SIG-M5 (cell line): ENCODE measurements at places on chromosomes 1 and 21.
A peak's percentile ranks its signal among the peaks of the same experiment; 100 is the strongest.

DNA sequence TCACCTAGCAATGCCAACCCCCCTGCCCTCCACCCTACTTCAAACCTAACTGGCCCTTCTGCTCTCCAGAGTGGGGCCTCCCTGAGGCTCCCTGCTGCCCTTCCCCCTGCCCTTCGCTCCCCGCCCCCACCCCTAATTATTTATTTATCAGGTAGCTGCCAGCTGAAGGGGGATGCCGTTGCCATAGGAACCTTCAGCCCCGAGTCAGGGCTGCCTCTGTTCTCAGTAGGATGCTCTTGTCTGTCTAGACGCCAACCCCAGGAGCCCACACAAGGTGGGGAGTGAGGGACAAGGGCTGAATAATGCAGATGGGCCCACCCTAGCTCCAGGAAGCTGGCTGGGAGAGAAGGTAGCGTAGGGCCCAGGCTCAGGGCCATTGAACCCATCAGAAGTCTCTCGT, 41.1 kb downstream of the NKAIN1 start:
- no peak for DNase-seq

- no peak for DNase-seq
Observed at GRCh38 chr1:229950020-229950419, 117.0 kb upstream of the GALNT2 start.

DNA sequence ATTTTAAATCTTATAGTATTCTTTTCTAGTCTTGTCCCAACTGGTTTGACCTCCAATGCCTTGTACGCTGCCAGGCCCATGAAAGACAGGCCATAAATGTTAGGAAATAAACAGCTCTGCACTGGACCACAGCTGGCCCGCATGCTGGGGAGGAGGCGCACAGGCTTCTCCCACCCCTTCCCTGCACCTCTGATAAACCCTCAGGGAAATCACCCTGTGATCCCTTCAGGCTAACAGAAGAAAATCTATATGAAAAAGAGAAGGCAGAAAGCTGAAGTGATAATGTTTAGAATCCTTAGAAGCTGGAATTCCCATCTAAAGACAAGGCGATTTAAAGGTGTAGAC, 41.5 kb downstream of the COLGALT2 start:
- no peak for DNase-seq

DNA sequence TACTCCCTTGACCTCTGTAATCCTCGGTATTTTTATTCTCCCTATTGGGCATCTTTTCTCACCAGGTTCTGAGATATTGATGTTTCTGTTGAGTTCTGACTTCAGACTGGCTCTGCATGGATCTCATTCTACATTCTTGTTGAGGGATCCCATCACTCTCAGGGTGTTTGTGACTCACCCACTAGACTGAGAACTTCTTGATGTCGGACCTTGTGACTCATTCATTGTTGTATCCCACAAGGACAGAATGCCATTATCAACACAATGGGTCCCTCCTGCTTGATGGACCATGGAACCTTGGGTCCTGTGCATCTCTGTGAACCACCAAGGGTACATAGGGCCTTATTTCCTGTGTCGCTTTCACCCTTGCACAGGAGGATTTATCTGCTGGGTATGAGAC, 174.1 kb downstream of the PBX1 start:
- no peak for DNase-seq

DNA sequence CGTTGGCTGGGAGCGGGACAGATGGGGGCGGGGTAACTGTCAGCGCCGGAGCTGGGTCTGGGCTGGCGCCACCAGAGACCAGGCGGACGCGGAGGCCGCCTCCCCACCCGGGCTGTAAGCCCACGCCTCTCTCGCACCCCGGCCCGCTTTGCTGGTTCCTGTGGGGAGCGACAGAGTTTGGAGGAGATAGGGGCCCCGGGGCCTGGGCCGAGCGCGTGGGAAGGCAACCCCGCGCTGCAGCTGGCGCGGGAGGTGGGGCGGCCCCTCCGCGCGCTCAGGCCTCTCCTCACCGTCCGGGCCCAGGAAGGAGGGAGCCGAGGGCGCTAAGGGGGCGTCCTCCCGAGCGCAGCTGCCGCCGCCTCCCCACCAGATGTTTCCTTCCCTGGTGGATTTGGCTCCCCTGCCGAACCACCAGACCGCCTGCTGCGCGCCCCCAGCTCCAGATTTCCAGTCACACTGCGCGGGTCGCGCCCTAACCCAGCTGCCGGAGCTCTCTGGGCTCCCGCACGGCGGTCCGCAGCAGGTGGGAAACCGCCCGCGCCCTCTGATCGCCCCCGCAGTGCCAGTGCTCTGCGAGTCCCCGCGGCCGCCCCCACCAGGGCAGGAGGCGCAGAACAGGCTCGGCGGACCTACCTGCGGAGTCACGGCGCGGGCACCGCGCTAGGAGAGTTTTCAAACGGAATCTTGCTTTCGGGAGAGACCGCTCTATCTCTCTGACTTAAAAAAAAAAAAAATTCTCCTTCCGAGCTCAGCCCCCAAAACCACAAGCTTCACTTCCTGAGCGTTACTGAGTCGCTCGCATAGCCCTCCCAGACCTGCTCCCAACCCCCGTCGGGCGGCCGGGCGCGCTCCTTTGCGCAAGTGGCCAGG, 1.1 kb downstream of the GFI1 start:
- peak; percentile 51 for DNase-seq

DNA sequence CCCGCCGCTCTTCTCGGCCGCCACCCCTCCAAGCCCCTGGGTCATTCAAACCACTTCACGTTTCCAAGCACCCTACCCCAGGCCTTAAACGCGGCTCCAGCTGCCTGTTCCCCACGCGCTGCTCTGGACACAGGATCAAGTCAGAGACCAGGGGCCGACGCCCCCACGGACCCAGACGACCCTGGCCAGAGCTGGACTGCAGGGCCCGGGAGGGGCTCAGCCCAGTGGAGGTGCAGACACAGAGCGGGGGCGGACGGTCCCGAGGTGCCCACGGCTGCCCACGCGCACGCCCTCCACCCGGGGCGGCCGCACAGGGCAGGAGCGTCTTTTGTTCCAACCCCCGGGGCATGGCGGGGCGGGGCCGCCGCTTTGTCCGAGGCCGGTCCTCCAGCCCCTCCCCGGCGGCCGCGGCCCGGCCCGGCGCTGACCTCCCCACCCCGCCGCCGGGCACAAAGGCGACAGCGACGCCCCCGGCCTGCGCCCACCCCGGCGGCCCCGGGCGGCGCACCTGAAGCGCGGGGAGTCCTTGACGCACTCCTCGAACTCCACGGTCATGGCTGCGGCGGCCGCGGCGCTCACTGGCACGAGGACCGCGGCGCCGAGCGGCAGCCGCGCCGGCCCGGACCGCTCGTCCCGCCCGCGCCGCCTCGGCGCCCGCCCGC, 338 bp downstream of the ACAP3 start:
- DNase-seq, result no peak

DNA sequence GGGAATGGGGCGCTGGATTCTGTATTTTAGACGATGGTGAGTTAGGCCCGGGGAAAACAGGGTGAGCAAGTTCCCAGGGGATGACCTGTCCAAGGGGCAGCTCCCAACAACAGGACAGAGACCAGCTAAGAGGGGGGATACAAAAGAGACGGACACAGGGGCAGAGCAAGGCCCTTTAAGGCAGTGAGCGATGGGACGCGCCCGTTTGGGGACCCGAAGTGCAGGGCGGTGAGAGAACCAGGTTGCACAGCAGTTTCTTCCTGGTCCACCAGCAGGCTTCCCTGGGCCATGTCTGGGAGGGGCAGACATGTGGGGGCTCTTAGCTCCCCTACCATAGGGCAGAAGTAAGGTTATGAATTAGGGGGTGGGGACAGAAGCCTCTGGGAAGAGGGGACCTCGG, 22.0 kb downstream of the INAVA start:
- no peak for DNase-seq

GRCh38 chr1:235047331-235047871, 81.2 kb downstream of the TOMM20 start:
- no peak for DNase-seq

GRCh38 chr1:155831279-155831976, 25.6 kb downstream of the GON4L start:
- DNase-seq, result no peak

DNA sequence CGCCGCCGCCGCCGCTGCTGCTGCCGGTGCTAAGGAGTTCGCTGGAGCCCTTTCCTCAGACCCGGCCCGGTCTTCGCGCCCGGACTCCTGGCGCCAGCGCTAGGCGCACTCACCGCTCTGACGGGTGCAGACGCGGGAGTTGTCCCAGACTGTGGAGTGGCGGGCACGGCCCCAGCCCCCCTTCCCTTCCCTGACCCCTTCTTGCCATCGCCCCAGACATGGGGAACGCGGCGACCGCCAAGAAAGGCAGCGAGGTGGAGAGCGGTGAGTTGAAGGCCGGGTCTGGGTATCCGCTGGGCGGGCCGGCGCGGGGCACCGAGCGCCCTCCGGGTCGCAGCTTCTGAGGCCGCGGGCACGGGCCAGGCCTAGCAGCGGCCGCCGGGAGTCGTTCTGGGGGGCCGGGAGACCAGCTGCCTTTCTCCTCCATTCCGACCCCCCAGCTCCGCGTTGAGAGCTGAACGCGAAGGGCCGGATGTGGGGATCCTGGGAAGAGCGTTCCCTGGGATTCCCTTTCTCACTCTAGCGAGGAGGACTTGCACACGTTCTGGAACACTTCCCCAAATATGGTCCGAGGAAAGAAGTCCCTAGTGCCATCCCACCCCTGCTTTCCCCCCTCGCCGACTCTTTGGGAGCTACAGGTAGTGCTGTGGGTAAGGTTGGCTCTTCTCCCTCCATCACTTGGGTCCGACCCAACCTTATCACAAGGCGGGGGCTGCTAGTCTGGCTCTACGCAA, 65.8 kb upstream of the PRKACB start:
- no peak for DNase-seq

- no peak for DNase-seq
Observed at GRCh38 chr21:46295177-46295770, 9.1 kb downstream of the YBEY start.

DNA sequence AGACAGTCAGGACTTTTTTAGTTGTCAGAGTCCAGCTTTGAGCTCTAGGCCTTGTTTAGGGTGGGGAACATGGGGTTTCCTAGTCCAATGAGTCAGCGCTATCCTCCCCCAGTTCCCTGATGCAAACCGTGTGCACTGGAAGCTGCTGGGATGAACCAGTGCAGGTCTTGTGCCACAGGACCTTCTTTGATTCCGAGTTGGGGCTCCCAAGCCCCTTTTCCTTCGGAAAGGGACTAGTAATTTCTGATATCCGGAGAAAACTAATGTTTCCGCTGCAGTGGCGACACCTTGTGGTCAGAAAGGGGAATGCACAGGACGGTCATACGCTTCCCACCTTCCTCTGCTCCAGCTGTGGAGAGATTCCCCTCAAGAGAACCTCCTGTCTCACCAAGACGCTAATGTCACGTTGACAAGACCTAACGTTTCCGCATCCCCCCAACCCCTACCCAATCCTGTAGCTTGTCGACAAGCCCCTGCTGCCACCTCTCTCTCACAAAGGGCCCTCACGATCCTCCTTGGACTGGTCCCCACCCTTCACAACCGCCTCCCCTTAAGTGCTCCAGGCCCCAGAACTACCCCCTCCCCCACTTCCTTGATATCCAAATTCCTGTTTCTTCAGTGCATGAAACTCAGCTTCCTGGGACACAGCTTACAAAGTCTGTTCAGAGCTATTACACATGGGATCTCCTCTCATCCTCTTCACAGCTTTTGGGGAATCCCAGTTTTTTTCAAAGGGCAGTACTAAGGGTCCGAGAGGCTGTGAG, 30.9 kb downstream of the GPA33 start:
- no peak for DNase-seq

GRCh38 chr1:88650676-88651418, 33.2 kb upstream of the PKN2 start:
- DNase-seq, result no peak

DNA sequence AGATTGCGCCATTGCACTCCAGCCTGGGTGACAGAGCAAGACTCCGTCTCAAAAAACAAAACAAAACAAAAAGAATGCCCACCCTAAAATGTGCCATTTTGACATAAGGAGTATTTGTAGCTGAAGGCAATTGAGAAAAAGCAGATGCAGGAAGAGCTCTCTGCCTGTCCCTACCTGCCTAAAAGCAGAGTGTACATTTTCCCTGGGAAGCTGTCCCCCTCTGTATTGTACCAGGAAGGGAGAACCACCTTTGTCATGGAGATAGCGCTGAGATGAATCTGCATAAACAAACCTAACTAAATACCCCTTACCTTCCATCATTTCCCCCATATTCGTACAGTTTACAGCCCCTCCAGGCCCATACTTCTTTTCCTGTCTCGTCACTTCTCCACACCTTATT, 94.4 kb upstream of the SLC45A1 start:
- DNase-seq, result no peak

- no peak for DNase-seq
Observed at GRCh38 chr1:2598329-2598931, 11.9 kb downstream of the PRXL2B start.

- no peak for DNase-seq
Observed at GRCh38 chr1:219359126-219359525, 185.4 kb downstream of the LYPLAL1 start.

DNA sequence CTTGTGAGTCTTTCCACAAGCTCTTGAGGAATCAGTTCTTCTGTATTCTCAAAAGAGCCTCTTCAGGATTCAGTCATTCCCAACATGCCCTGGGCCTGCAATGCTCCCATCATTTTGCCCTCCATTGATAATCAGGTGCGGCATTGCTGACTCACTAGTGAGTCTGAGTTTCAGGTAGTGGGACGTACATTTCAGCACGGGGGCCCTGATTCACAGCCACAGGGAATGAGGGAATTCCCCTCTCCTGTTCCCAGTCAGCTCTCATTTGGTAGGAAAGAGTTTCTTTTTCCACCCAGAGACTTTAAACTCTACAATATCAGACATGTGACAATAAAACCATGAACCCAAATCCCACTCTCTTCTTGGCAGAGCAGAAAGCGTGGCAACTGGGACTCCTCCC, 3.7 kb upstream of the IRF6 start:
- DNase-seq, result no peak

DNA sequence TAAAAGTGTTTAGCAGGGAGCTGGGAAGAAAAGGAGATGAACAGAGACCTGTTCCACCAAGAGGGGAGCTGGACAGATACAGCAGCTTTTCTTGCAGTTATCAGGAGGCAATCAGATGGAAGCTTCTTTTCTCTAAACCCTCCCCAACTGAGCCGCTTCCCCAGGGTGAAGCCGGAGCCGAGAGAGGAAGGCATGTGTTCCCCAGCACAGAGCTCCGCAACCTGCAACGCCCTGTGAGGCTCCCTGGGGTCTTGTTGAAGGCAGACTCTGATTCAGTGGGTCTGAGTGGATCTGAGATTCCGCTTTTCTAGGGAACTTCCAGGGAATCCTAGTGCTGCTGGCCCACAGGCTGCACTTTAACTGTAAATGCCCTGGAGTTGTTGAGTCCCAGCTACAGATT, 139.1 kb upstream of the COA6 start:
- no peak for DNase-seq
